HCEC 1CT (cell line): ENCODE measurements at places on chromosomes 12 and 14.
A peak's percentile ranks its signal among the peaks of the same experiment; 100 is the strongest.

DNA sequence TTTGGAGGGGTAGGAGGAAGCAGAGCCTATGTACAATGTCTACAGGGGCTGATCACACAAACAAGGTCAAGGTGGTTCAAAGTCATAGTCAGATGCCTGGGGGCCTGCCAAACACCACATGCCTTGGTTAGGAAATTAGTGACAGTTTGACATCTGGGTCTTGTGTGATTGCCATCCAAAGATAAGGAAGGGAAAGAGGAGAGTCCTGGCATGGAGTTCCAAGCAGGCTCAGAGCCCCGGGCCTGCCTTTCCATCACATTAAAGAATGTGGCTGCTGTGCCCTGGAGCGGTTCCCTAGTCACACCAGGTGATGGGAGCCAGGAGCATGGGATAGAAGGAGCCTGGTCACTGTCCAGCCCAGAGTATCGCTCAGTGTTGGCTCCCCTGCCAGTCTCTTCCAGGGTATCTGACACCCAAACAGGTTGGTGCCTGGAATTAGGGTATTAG is 53.6 kb upstream of the BCL2L14 start:
- DNase-seq, result no peak

- no peak for DNase-seq
Observed at GRCh38 chr12:89038831-89039512, 313.3 kb downstream of the DUSP6 start.

GRCh38 chr12:78085542-78086182 is 255.0 kb downstream of the NAV3 start:
- DNase-seq, result peak; percentile 86

- no peak for DNase-seq
Observed at GRCh38 chr12:89363084-89363483, 10.8 kb upstream of the DUSP6 start.

- peak; percentile 24 for DNase-seq
Observed at GRCh38 chr14:78595797-78596196, 425.6 kb downstream of the NRXN3 start.

DNA sequence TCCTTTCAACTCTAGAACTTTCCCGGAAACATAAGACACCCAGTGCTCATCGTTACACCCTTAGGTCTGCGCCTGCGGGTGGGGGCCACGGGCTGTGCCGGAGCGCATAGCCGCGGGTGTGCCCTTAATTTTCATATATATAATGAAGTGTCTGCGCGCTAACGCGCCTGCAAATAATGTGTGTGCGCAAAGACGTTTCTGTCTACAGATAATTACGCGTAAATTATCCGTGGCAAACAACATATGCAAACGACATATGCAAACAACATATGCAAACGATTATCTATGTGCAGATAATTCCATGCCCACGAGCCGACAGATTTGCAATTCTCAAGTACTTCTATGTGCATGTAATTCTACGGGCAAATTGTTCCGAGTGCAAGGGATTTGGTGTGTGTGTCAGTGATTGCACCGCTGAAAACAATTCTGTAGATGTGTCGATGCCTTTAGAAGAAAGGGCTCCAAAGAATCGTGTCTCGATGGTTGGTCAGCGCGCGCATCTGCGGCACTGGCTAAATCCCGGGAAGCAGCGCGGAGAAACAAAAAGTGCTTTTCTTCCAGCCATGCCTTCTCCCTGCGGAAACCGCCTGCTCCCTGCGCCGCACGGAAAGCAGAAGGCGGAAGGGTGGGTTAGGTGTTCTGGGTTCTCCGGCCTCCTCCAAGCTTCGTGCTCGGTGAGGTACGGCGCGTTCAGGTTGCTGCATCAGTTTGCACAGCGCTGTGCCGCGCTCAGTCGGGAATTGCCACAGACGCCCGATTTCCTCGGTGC is 34.5 kb upstream of the TBX5 start:
- DNase-seq, result no peak

- DNase-seq, result peak; percentile 70
Observed at GRCh38 chr14:87975636-87976035, 17.3 kb downstream of the GALC start.

DNA sequence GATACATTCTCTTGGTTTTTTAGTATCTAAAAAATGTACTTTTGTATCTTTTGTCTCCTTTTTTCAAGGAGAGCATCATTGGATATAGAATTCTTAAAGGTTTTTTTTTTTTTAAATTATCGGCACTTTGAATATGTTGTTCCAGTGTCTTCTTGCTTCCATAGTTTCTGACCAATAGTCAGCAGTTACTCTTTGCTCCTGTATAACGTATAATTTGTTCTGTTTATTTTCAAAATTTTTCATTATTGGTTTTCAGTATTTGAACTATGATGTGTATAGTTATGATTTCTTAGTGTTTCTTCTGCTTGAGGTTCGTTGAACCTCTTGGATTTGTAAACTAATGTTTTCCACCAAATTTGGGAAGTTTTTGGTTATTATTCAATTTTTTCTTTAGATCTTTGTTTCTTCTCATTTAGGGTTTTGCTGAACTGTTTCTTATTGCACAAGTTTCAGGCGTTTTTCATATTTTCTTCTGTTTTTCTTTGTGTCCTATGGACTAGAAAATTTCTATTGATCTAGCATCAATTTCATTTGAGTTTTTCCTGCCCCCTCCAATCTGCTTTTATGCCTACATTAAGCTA is 93.9 kb downstream of the PLBD1 start:
- DNase-seq, result peak; percentile 33

- DNase-seq, result no peak
Observed at GRCh38 chr14:38285962-38286361, 30.1 kb upstream of the CLEC14A start.

GRCh38 chr14:22096514-22096895 is 422.9 kb upstream of the OR4E1 start:
- no peak for DNase-seq

DNA sequence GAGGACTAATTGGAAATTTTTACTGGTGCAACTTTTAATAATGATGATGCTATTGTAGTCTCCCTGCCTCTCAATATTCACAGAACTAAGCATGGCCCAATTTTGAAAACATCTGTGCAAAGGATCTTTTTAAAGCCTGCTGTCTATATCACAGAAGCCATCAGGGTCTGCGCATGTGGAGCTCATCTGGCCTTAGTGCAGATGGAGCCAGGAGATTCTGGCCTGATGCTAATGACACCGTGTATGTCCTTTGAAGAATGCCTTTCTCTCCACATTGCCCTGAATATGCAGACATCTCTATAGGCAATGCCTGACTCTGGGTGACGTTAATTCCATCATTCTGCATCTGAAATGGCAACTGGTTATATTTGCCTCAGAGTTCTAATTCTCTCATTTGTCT is 1205.9 kb downstream of the AACS start:
- DNase-seq, result no peak

- DNase-seq, result no peak
Observed at GRCh38 chr14:101054671-101055070, 151.1 kb upstream of the RTL1 start.

DNA sequence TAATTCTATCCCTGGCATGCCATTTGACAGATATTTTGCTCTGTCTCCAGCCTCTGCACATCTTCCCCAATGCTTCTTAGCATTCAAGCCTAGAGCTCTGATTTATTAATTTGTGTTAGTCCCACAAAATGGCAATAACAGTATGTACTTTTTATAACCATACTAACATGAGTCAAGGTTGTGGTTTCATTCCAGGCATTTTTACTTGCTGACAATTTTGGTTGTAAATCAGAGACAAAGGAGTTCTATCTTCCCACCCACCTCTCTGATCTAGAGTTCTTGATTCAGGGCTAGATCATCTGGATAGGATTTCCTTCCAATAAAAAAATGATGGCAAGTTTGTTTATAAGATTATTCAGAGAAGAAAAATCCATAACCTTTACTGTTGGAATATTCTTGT is 18.5 kb upstream of the CISTR start:
- DNase-seq, result peak; percentile 98

DNA sequence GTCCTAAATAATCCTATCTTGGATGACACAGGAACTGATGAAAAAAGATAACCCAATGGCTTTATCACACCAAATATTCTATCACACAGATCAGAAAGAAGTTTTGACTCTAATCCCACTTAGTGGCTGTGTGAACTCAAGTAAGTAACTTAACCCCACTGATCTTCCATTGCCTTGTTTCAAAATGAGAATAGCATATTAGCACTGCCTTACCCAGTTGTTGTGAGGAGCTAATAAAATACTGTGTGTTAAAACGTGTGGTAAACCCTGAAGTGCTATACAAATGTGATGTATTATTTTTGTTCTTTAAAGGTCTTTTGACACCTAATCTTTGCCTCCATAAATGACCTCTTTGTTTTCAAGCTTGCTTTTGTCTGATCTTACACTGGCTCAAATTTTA is 60.9 kb upstream of the ARID2 start:
- DNase-seq, result no peak

- DNase-seq, result peak; percentile 28
Observed at GRCh38 chr12:14910090-14910915, 24.6 kb upstream of the MGP start.

GRCh38 chr14:89226801-89227495 is 190.1 kb downstream of the FOXN3 start:
- DNase-seq, result no peak

DNA sequence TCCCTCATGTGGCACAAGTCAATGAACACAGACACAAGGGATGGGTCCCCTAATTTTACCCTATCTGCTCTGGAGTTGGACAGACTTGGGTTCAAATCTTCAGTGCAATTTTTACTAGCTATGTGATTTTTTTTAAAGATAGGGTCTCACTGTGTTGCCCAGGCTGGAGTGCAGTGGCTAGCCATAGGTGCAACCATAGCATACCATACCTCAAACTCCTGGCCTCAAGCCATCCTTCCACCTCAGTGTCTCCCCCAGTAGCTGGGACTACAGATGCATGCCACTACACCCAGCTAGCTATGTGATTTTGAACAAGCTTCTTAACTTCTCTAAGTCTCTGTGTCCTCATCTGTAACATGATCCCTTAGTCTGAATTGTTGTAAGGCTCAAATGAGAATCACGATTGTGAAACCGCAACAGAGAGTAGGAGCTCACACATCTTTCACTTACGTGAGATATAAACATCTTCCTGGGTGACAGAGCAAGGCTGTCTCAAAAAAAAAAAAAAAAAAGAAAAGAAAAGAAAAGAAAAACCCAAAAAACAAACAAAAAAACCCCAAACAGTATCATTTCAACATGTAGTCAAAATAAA is 4.7 kb downstream of the CALCOCO1 start:
- peak; percentile 40 for DNase-seq

- DNase-seq, result no peak
Observed at GRCh38 chr12:114447274-114447716, 41.4 kb upstream of the TBX5 start.

DNA sequence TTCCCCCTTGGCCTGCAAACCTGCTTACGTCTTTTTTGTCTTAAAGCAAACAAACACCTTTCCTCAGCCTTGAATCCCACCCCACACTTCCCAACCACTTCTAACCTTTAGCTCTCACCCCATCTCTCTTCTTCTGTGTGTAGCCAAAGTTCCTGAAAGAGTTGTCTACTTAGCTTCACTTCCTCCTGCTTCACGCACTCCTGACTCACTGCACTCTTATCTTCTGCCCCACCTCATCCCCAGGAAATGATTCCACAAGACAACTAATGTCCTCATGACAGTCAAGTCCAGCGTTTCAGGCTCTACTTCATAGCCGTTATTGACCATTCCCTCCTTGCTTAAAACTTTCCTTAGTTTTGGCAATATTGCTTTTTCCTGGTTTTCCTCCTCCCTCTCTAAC is 22.4 kb downstream of the EIF2B2 start:
- DNase-seq, result no peak

GRCh38 chr14:60590991-60591414 is 58.3 kb downstream of the SIX1 start:
- no peak for DNase-seq

DNA sequence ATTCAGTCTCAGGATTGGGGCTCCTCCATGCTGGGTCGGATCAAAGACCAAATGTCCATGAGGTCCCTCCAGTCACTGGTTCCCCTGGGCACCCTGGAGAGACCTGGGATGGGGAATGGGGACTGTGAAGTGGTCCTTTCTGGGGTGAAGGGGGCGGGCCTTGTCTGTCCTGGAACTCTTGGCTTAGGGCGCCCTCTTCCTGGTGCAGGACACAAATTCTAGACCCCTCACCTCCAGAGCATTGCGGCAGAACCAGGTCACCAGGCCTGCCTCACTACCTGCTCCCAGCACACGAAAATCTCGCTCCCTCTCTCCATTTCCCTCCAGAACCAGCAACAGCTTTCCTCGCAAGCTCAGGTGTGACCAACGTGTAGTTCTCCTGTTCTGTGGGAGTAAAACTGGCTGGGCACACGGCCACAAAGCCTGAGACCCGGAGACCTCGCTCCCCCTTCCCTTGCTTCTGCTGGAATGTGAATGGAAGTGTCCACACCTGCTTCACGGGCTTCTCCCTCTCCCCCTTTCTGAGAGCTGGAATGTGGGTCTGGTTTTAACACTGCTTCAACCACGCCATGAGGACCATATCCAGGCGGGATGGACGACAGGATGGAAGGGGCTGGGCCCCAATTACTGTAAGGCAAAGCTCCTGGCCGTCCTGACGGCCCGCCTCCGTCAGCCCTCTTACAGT is 112.7 kb downstream of the SCARB1 start:
- DNase-seq, result peak; percentile 39

GRCh38 chr14:27050208-27050607 is 452.4 kb upstream of the NOVA1 start:
- no peak for DNase-seq

DNA sequence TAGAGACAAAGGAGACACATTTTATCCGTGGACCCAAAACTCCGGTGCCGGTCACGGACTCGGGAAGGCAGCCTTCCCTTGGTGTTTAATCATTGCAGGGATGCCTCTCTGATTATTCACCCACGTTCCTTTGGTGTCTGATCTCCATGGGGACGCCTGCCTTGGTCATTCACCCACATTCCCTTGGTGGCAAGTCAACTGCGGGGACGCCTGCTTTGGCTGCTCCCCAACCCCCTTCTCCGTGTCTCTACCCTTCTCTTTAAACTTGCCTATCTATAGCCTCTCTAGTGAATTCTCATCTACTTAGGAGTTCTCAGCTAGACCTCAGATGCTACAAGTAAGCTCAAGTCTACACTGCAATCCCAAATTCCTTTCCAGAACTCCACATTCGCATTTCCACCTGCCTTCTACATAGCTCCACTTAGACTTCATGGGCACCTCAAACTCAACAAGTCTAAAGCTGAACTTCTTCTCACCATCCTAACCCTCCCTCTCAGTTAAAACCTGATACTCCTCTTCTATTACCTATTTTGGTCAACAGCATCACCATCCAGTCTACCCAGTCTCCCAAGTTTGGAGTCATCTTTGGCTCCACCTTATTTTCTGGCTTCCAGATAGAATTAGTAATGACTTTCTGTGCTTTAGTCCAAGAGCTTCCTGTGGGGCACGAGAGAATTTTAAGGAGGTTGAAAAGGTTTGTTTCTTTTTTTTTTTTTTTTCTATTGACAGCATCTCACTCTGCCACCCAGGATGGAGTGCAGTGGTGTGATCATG is 14.4 kb downstream of the SPTLC2 start:
- no peak for DNase-seq

- DNase-seq, result peak; percentile 37
Observed at GRCh38 chr14:88856786-88857366, 32.4 kb downstream of the TTC8 start.

GRCh38 chr14:106347890-106348755 is 821.7 kb downstream of the TMEM121 start:
- DNase-seq, result no peak

- DNase-seq, result no peak
Observed at GRCh38 chr12:122949816-122950675, 16.2 kb downstream of the ABCB9 start.
